ENCODE measurements at places on chromosomes 11 and 22.

- DNase-seq = no peak
Measured at GRCh38 chr11:34490304-34490703, 23.3 kb downstream of the ELF5 start.

DNA sequence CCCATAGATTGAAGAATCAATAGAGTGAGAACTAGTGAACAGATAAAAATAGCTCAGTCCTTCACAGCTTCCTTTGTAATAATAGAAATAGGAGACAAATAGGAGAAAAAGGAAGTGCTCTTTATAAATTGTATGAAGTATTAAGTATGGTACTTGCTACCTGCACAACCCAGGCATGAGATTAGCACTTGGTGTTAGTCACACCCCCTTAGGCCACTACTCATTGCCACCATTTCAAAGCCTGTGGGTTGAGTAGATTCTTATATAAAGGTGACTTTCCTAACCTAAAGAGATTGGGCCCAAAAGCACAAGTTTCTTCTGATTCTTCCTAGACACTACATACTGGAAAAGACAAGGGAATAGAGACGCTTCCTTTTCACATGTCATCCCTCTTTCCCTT, 37.7 kb upstream of the ADORA2A start:
- DNase-seq = no peak

DNA sequence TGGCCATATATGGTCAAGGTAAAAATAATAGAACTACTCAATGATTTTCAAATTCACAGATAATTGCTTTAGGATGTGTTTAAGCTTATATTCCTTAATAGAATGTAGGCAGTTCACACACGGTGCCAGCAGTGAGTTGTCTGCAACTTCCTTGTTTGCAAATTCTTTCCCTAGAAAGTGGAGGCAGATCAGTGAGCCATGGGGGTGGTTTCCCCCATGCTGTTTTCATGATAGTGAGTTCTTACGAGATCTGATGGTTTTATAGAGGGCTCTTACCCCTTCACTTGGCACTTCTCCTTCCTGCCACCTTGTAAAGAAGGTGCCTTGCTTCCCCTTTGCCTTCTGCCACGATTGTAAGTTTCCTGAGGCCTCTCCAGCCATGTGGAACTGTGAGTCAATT, 111.8 kb upstream of the LMO1 start:
- DNase-seq = no peak

- no peak for DNase-seq
Measured at GRCh38 chr11:68312117-68312779, at the start of gene LRP5. LRP5 (plus strand) TSS chr11:68312591; CDS start chr11:68312715, 124 bp downstream.

DNA sequence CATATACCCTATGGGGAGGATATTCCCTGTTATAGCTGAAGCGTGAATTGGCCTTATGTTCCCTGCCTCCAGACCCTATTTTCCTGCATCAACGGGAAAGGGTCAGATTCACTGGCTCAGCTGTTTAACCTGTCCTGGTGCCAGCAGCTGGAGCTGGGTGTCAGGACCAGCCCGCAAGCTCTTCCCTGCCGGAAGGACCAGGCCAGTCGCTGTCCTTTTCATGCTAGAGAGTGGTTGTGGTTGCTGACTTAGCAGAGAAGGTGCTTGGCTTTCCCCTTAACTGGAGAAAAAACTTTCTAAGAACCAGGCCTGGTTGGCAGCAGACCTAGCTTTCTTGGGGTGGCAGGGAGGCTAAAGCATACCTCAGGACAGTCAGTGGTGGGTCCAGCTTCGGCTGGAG, 5.2 kb upstream of the SREBF2 start:
- no peak for DNase-seq

DNA sequence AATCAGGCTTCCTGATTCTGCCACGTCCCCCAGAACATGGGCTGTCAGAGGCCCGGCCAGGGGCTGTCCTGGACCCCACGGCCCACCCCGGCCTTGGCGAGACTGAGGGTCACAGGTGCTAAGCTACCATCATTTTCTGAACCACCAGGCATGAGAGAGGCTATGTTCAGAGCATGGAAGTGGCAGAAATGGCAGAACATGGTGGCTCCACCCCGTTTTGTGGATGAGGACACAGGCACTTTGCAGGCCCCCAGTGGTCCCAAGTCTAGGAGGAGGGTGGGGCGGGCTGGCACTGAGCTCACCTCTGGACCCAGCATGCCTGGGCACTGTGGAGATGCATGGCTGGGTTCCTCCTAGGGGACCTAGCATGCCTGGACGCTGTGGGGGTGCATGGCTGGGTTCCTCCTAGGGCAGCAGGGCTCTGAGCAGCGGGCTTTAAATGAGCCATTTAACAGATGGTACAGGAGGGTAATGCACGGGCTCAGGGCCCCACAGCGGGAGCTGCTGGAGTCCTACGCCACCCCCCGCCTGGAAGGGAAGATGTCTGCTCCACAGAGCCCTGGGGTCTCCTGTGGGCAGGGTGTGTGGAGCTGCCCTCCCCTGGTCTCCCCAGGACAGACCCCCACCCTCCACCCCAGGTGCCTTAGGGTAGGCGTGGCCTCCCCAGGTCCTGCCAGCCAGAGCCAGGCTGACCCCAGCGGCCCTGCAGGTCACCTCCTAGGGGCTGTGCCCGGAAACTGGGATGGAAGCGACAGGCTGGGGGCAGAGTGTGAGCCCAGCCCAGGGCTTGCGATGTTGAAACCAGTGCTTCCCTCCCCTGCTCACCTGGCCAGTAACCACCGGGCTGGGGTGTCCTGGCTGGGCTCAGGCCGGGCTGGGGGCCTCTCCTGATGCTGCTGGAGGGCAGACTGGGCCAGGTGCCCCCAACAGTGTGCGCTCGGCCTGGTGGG, 6.1 kb upstream of the MUC5AC start:
- DNase-seq = no peak

DNA sequence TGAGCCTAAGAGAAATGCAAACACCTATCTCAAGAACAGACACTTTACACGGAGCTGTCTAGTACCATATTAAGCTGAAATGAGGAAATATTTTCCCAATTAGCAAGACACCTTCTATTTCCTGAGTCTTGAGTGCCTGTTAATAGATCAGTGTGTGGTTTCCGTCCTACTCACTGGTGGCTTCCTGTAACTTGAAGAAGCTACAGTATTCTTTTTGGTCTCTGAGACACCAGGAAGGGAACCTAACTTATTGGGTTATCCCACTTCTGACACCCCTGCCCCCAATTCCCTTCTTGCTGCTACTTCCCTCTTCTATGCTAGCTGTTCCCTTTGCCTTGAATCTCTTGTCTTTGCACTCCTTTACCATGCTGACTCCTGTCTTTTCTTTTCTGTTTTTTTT, 92.7 kb downstream of the FDX1 start:
- no peak for DNase-seq

All from stimulated activated CD8-positive, alpha-beta memory T cell treated with anti-CD3 and anti-CD28 coated beads, Interleukin-4, amount 100 ng/mL, for 1 hour (primary cell).